ENCODE measurements at places on chromosomes 4 and X. TPM values are rescaled to one million over a fixed set of nuclear protein-coding genes. Genes with fewer than 3 reads are reported as not detected.

GRCh38 chrX:40300286-40300890 is 202.6 kb upstream of the BCOR start:
- no peak for DNase-seq

- peak; percentile 63 for DNase-seq
These were observed 290.3 kb downstream of the LDB2 start for GRCh38 chr4:16608123-16608522.

- no peak for DNase-seq
These were observed 21.8 kb upstream of the PIN4 start for GRCh38 chrX:72159769-72160168.

DNA sequence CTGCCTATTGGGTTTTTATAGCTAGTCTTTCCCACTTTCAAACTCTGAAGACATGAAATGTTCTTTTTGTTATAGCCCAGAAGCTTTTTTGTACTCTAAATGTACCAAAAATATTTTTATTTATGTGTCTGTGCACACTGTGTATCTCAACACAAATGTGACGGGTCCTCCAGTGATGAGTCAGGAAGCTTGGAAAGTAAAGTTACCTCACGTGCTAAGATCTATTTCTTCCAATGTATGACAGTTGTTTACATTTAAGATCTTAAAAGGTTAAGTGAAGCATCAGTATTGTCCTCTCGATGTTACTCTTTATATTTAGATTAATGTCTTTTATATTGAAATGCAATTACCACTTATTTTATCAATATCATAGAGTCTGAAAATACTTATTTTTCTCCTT is 29.1 kb upstream of the PRSS12 start:
- DNase-seq: no peak

DNA sequence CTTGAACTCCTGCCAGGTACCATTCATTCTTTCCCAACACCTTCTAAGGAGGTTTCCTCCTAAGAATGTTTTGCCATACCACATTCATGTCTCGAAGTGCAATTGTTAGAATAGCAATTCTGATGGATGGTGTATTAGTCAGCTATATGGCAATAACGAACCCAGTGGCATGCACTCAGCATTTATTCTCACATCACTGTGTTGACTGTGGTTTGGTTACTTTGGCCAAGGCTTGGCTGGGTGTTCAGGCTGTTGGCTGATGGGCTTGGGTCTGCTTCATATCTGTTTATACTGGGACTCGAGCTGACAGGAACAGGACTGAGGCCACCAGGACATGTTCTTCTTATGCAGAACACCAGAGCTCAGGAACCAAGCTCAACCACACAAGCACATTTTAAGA is 31.7 kb downstream of the PSAPL1 start:
- peak; percentile 11 for DNase-seq

DNA sequence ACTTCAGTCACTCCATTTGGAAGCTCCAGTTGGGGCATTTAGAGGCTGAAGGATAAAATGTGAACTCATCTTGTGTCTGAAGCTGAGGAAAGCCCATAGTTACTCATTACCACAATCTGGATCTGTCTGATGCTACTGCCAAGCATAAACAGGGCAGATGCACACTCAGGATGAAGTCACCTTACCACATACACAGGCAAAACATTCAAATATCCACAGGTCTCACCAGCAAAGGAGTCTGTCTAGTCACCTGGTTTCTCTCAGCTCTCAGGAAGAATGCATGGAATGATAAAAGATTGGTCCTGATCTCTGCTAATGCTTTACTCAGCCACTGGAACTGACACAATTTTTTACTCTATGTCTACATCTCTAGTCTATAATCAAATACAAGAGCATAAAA is 13.0 kb upstream of the ODAPH start:
- DNase-seq: peak; percentile 51

GRCh38 chr4:15694431-15694830 is 8.4 kb upstream of the BST1 start:
- DNase-seq: no peak

GRCh38 chr4:126354784-126355183 is 1040.0 kb downstream of the FAT4 start:
- no peak for DNase-seq

- DNase-seq: no peak
These were observed 15.3 kb downstream of the COQ2 start for GRCh38 chr4:83269256-83269655.

GRCh38 chr4:1214101-1215095 is 34.5 kb downstream of the CTBP1 start:
- DNase-seq: no peak

GRCh38 chr4:173990869-173991210 is 292.6 kb downstream of the FBXO8 start:
- DNase-seq: peak; percentile 50

GRCh38 chr4:73589261-73589847 is 30.9 kb downstream of the RASSF6 start:
- peak; percentile 92 for DNase-seq

GRCh38 chr4:138579146-138579545 is 337.0 kb upstream of the SLC7A11 start:
- no peak for DNase-seq

DNA sequence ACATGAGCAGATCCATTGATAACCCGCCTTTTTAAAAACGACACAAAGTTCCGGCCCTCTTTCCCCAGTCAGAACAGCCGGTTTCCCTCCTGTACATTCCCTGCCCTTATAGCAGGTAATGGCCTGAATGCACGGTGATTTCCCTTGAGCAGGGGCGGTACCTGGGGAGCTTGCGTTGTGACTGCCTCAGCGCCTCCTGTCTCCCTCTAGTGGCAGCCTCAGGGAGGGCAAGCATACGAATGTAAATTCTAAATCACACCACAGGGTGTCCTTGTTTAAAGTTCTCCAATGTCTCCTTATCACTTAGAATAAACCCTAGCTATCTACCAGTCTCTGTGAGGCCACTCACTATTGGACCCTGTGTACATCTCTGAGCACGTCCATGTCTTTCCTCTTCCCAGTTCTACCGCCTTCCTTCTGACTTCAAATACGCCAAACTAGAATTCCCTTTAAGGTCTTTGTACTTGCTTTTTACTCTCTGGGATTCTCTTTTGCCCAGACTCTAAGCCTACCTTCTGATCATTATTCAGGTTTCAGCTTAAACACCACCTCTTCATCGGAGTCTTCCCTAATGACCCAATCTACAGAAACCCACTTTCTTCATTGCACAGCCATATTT is 18.4 kb upstream of the LDB2 start:
- peak; percentile 12 for DNase-seq

DNA sequence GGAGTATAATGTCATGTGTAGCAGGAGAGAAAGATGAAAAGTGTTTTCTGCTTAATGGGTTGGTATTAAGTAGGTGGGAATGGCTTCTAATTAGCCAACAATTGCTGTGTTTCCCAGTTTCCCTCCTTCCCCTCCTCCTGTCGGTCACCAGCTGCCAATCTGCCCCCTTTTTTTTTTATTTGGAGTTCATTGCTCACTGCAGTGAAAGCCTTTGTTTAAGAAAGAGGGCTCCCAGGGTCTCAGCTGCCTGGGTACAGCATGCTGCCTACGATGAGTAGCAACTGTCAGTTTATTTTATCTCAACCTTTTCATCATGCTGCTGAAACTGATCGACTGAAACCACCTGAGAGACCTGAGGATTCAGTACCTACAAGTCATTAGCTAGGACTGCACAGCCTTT is 149.0 kb downstream of the POU4F2 start:
- no peak for DNase-seq

DNA sequence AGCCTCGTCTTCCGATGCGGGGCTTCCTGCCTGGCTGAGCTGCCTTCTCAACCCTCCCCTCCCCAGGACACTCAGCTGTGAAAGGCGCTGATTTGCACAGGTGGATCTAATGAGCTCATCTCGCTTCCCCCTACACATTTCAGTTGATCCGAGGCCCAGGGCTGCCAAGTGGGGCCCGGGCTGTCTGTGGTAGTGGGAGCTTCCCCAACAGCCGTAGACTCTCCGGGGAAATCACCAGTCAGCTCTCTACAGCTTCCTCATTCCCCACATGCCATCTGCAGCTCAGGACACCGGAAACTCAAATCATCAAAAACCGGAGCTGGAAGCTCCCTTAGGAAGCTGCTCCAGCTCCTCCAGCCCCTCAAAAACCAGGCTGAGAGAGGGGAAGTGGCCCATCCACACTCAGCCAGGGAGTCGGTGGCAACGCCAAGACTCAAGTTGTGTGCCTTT is 56.2 kb downstream of the SMIM20 start:
- DNase-seq: no peak

GRCh38 chr4:123352240-123352945 is 44.2 kb upstream of the SPRY1 start:
- DNase-seq: peak; percentile 80

GRCh38 chrX:100673397-100673953 is 29.5 kb downstream of the SRPX2 start:
- peak; percentile 73 for DNase-seq

CPZ gene
- 7.0 TPM for total RNA-seq

DNA sequence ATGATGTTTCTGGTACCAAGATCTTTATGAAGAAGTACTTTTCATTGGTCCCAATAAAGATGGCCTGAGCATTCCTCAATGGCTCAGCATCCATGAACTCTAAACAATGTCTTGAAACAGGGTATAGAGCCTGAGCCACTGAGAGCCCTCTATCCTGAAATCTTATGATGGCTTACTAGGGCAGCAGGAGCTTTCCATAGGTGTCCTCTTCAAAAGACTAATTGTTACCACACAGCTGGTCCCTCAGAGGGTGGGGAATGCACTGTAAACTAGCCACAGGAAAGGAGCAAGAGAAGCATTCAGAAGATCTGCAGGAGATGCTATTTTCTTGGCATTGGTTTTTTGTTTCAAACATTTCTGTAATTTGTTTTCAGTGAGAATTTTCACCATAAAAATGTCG is 5.6 kb upstream of the BANK1 start:
- no peak for DNase-seq

SH3RF1 gene
- total RNA-seq: 57.8 TPM

- DNase-seq: no peak
These were observed 614.7 kb upstream of the EPHA5 start for GRCh38 chr4:66284991-66285451.

TMEM255A gene
- total RNA-seq: not detected

L1CAM gene
- total RNA-seq: 0.36 TPM

DNA sequence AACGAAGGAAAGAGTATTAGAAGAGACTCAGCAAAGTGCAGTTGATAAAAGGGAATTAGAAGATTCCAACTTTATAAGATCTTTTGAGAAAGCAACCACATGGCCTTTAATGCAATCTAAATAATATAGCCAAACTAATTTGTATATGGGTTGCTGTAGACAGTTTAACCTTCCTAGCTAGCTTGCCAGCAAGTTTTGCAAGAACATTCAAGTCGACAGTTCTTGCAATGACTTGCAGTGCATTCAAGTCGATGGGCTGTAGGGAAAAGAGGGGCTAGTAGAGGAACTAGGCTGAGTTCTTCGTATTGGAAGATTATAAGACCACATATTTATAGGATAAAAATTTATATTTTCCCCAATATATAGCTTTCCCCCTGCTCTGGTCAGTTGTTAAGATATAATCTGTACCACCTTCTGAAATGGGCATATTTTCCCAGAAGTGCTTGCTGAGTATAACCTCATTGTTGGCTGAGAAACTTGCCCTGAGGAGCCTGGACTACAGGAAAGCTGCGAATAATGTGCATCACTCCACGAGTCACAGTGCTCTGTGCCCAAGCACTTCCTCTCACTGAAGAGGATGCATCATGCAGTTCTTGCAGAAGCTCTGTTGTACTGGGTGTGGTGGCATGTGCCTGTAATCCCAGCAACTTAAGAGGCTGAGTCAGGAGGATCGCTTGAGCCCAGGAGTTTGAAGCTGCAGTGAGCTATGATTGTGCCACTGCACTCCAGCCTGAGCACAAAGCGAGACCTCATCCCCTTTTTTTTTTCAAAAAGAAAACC is 56.7 kb downstream of the DOCK11 start:
- peak; percentile 85 for DNase-seq

DNA sequence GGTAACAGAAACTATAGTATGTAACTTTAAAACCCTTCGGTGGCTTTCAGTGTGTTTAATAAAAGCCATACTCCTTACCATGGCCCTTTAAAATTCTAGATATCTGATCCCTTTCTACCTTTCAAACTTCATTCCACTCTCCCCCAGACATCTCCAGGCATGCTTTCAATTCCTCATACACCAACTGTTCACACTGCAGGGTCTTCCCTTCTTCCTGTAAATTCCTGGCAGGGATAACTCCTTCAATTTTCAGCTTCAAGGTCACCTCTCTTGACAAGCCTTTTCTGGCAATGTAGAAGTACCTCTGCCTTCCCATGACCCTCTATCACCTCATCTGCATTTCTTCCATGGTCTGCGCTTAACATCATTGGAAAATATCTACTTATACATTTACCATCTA is 60.8 kb downstream of the WDFY3 start:
- DNase-seq: no peak
